Ascending aorta (tissue), 2 donors: ENCODE measurements at places on chromosomes 5 and 9. TPM values are rescaled to one million over a fixed set of nuclear protein-coding genes. Genes with fewer than 3 reads are reported as not detected.

DNA sequence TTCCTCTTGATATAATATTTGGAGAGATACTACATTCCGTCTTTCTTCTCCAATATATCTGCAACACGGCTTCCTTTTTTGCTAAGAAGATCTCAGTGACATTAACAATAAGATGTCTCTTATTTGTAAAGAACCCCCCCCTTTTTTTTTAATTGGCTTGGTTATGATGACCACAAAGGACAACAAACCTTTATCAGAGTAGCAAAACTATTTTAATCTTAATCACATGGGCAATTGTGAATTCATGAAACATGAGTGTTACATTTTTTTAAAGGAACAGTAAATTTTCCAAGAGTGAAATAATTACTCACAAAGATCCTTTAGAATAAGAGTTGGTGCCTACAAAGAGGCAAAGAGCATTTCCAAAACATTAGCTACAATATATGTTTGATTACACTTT, 554.1 kb downstream of the MAT2B start:
- DNase-seq, result no peak
- no peak overlapping the region for H3K4me3 ChIP-seq
- H3K4me1 ChIP-seq, result no peaks in the 10 kb centered on the region
- H3K36me3 ChIP-seq, result no peaks in the 10 kb centered on the region

DNA sequence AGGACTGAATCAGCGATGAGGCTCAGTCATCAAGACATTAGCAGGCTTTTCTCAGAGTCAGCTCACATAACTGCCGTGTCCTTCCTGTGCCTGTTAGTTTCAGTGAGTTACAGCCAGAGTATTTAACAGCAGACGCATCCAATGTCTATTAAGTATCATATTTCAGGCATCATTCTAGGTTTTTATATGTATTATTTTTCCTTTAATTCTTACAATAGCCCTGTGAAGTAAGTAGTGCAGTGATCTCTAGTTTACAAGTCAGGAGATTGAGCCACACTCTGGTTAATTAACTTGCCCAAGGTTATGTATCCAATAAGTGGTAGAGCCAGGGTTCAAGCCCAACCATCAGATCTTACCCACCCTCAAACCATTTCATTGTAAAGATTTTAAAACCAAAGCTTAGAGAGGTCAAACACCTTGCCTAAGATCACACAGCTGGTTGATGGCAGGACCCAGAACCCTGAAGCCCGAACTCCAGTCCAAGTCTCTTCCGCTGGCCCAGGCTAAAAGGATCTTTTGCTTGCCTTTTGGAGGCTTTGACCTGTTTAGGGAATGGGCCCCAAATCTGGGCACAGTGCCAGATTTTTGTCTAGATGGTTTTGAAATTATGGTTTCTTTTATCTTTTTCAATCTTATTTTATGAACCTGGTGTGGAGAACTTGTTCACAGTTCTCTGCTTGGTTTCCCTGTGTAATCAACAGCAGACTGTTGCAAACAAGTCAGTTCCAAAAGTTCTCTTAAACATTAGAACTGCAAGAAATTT, 261.2 kb upstream of the CLINT1 start:
- no peaks in the 10 kb centered on the region for H3K36me3 ChIP-seq
- DNase-seq, result no peak
- no peak overlapping the region for H3K27ac ChIP-seq
- H3K27me3 ChIP-seq, result no peaks in the 10 kb centered on the region
- H3K4me1 ChIP-seq, result no peaks in the 10 kb centered on the region

Gene PCDHB9
- total RNA-seq, result 1.9 TPM

Gene FOXD4L3
- total RNA-seq, result not detected
